ENCODE measurements at places on chromosomes 5 and 9.

- DNase-seq, result no peak
Measured at GRCh38 chr9:116987721-116988485, 300.8 kb downstream of the TRIM32 start.

- DNase-seq, result no peak
Measured at GRCh38 chr9:2163231-2163885, 148.2 kb downstream of the SMARCA2 start.

- DNase-seq, result no peak
Measured at GRCh38 chr9:121143771-121144170, 57.9 kb downstream of the RAB14 start.

DNA sequence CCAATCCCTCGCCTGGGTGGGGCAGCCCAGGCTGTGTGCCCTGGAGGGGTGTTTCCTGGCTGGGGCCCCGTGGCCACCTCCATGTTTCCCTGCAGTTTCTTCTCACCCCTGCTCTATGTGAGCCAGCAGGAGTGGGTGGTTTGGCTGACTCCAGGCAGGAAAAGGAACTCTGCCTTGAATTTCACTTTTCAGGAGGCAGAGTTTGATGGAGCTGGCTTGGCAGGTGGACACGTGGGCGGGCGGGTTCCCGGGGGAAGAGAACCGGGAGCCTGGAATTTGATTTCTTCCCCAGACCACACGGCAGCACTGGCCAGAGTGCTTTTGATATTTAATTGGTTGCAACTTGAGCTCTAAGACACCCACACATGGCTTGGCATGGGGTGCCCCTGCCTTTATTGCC lies 119.8 kb upstream of the PANK3 start:
- DNase-seq, result no peak

DNA sequence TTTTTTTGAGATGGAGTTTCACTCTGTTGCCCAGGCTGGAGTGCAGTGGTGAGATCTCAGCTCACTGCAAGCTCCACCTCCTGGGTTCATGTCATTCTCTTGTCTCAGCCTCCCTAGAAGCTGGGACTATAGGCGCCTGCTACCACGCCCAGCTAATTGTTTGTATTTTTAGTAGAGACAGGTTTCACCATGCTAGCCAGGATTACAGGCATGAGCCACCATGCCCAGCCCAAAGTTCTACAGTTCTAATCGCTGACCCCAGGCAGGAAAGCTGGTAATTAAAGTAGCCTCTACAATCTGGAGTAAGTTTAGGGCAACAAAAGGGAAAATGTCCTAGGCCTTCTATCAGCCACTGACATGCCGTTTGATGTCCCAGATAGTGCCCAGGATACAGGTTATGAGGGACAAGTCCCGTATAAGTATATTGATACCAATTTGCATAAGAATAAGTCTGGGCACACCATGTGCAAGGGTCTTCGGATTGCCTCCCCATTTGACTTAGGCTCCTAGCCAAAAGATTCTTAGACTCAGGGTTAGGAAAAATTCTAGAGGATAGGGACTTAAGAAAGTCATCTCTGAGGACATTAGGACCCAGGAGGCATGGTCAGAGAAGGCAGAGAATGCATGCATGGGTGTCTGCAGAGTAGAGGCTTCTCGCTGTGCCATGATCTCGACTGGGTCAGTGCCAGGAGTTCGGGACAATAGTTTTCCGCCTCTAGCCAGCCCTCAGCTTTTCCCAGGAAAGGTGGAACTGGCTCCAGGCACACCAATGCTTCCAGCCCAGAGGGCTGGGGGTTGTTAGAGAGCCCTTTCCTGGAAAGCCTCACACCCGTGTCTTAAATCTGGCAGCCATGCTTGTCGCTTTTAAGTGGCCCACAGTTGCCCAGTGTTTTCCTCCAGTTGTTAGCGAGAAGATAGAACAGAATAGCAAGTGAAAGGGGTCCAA lies 1111.1 kb downstream of the TAF11L14 start:
- DNase-seq, result no peak

GRCh38 chr5:54440456-54440893 lies 15.0 kb upstream of the HSPB3 start:
- no peak for DNase-seq

GRCh38 chr9:72280913-72281500 lies 84.0 kb downstream of the ZFAND5 start:
- peak; percentile 2 for DNase-seq

DNA sequence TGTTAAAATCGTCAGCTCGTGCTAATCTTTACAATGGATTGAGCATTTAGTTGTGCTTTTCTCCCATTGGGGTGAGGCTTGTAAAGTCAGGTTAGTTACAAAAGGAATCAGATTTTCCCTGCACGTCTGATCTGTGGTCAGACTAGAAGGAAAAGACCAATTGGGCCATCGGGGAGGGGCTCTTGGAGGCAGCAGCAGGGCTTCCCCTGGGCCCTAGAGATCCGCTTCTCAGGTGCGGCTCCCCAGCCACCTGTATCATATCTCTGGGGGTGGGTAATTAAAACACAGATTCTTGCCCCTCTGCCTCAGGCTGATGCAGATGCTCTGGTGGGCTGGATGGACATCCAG lies 200.3 kb downstream of the HSPA4 start:
- DNase-seq, result no peak

GRCh38 chr5:113343343-113343742 lies 91.4 kb downstream of the TSSK1B start:
- DNase-seq, result no peak

DNA sequence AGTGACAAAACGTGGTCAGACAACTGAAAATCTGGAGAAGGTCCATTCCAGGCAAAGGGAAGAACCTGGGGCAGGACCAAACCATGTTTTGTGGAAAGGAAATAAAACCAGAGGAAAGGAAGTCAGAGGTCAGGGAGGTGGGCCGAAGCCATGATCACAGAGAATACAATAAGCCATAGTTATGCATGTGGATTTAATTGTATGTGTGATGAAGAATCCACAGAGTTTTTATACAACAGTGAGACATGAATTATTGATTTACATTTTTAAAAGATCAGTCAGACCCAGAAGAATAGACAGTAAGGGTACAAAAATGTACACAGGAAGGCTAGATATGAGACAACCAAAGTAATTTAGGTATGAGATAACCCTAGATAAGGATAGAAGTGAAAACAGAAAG lies 20.8 kb downstream of the TTC33 start:
- no peak for DNase-seq

GRCh38 chr5:141743866-141744272 lies 61.8 kb upstream of the ARAP3 start:
- no peak for DNase-seq

GRCh38 chr5:133292300-133292699 lies 240.5 kb downstream of the HSPA4 start:
- DNase-seq, result no peak

DNA sequence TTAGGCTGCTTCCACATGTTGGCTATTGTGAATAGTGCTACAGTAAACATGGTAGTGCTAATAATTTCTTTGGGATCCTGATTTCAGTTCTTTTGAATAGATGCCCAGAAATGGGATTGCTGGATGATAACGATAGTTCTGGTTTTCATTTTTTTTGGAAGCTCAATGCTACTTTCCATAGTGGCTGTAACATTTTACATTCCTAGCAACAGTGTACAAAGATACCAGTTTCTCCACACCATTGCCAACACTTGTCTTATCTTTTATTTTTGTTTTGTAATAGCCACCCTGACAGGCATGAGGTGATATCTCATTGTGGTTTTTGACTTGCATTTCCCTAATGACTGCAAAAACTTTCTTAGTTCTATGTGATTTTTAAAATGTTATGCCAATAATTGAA lies 68.8 kb upstream of the LRRC70 start:
- DNase-seq, result no peak

- no peak for DNase-seq
Measured at GRCh38 chr5:155728857-155729683, 597.9 kb upstream of the SGCD start.

DNA sequence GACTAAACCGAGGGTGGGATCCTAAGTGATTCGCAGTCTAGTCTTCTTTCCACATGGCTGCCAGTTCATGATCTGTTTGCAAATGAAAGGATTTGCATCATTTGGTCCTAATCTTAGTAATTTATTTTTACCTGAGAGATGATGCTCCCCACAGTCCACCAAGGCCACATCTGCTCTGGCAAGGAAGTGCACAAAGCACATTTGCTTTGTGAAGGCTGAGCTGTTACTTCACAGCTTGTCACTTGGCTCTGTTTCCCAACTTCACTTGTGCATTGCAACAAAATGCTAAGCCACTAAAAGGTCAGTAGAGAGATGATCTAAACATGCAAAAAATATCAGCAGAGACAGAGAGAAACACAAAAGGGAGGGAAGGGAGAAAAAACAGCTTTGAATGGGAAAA lies 128.5 kb upstream of the VLDLR start:
- no peak for DNase-seq

GRCh38 chr9:132485393-132485792 lies 75.4 kb downstream of the CFAP77 start:
- DNase-seq, result no peak
